ENCODE measurements at places on chromosomes 2 and 18. TPM values are rescaled to one million over a fixed set of nuclear protein-coding genes. Genes with fewer than 3 reads are reported as not detected.

GRCh38 chr2:42879913-42880737, 87.7 kb upstream of the HAAO start:
- no peaks in the 10 kb centered on the region for H3K27me3 ChIP-seq
- no peak overlapping the region for H3K27ac ChIP-seq
- no peak for DNase-seq

DNA sequence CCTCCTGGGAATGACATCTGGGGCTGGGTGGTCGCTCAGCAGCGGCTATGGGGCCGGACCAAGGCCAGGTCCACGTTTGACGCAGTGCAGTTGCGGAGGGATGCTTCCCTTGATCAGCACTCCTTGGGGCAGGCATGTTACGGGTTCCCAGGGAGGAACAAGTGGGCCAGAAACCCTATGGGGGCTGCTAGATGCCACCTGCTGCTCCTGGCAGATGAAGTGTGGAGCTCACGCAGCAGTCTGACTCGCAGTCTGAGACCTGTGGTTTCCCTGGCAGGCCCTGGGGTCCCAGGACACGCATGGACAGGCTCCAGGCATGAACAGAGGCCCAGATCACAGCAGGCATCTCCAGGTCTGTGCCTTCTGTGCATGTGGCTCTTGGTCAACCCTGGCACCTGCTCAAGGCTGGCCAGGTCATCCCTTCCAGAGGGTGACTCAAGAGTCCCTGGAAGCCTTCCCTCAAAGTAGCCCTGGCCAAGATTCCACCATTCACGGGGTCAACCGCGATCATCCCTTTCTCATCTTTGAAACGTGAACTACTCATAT, 20.0 kb downstream of the KCNF1 start:
- peaks cover 18% of the 10 kb centered on the region for H3K27me3 ChIP-seq
- H3K4me1 ChIP-seq = peaks cover 2% of the 10 kb centered on the region
- H3K27ac ChIP-seq = no peak overlapping the region
- no peaks in the 10 kb centered on the region for H3K36me3 ChIP-seq

The TUBB8B gene
- not detected for total RNA-seq

The REG1B gene
- not detected for total RNA-seq

- H3K36me3 ChIP-seq = no peaks in the 10 kb centered on the region
- H3K4me3 ChIP-seq = no peak overlapping the region
- no peaks in the 10 kb centered on the region for H3K4me1 ChIP-seq
- no peaks in the 10 kb centered on the region for H3K27me3 ChIP-seq
These were observed 352.7 kb upstream of the CDH20 start for GRCh38 chr18:60980422-60981005.

The IL18R1 gene
- total RNA-seq = 24.0 TPM

The HDAC4 gene
- 67.4 TPM for total RNA-seq

The ITPRIPL1 gene
- 43.7 TPM for total RNA-seq

GRCh38 chr2:34242763-34243123, 643.6 kb upstream of the FAM98A start:
- H3K27ac ChIP-seq = no peak overlapping the region
- H3K4me1 ChIP-seq = no peaks in the 10 kb centered on the region
- no peaks in the 10 kb centered on the region for H3K27me3 ChIP-seq

The SERPINB11 gene
- total RNA-seq = not detected

DNA sequence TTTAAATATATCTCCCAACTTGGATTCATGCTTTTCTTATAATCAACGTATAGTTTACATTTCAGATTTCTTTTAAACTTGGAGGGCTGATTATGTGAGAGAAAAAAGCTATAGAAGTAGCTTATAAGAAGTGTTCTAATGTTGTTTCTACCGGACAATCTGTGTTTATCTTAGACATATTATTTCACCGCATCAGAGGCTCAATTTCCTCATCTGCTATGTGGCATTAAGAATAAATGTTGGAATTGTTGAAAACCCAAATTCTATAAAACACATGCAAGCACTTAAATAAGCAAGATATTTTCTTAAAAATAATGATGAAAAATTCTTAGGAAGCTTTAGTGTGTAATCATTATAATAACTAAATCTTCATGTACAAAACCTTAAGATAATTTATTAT, 407.9 kb downstream of the HRH4 start:
- no peak overlapping the region for H3K4me3 ChIP-seq
- DNase-seq = no peak
- H3K4me1 ChIP-seq = no peaks in the 10 kb centered on the region
- no peaks in the 10 kb centered on the region for H3K27me3 ChIP-seq

GRCh38 chr2:112033600-112033999, 21.5 kb upstream of the TMEM87B start:
- H3K4me1 ChIP-seq = peaks cover 6% of the 10 kb centered on the region
- no peak for DNase-seq
- H3K27ac ChIP-seq = no peak overlapping the region
- no peaks in the 10 kb centered on the region for H3K36me3 ChIP-seq
- H3K27me3 ChIP-seq = peaks cover 7% of the 10 kb centered on the region
- H3K4me3 ChIP-seq = no peak overlapping the region

DNA sequence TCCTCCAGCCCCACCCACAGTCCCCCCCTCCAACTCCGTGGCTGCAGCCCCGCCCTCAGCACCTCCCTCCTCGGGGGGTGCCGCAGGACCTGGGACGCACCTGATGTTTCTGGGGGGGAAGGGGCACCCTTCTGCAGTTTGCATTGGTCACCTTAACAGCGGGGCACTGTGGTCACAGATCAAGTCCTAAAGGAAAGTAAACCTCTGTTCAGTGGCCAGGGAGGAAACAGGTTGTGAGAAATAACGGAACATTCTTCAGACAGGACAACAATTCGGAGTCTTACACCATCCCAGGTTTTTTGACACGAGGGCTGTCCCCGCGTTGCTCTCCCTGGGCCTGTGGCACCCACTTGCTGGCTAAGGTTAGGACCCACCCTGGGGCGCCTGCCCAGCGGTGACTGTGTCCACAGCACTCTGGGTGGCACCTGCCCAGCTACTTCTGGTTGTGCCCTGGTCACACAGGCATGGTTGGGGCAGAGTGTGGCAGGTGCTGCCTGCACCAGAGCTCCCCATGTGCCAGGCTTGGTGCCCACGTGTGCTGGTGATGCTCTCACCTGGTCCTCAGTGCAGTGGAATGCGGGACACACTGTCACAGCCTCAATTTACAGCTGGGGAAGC, 93.5 kb upstream of the OTOS start:
- no peak overlapping the region for H3K4me3 ChIP-seq
- no peak for DNase-seq
- H3K36me3 ChIP-seq = no peaks in the 10 kb centered on the region
- peaks cover 4% of the 10 kb centered on the region for H3K4me1 ChIP-seq

- H3K27me3 ChIP-seq = peaks cover 2% of the 10 kb centered on the region
- peaks cover 5% of the 10 kb centered on the region for H3K4me1 ChIP-seq
- no peaks in the 10 kb centered on the region for H3K36me3 ChIP-seq
These were observed 123.1 kb upstream of the ARL4C start for GRCh38 chr2:234620018-234620417.

DNA sequence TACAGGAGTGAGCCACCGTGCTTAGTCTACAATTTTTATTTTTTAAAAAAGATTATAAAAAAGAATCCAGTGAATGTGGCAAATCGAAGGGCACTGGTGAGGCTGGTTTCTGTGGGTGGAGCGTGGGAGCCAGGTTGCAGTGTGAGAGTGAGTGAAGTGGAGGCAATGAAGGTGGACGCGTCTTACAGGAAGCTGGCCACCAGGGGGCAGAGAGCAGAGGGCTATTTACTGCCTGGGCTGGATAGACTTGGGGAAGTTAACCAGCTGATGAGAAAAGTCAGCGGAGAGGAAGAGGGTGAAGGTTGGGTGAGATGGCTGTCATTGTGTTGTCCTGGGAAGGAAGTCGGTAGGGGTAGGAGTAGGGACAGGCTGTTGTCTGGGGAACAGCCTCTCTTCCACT, 6.8 kb downstream of the SCTR start:
- DNase-seq = peak; percentile 50
- H3K4me3 ChIP-seq = no peak overlapping the region
- H3K36me3 ChIP-seq = no peaks in the 10 kb centered on the region
- H3K4me1 ChIP-seq = no peaks in the 10 kb centered on the region
- peaks cover 10% of the 10 kb centered on the region for H3K27me3 ChIP-seq

The KDM3A gene
- 81.9 TPM for total RNA-seq

- peaks cover 31% of the 10 kb centered on the region for H3K36me3 ChIP-seq
- H3K27me3 ChIP-seq = peaks cover 12% of the 10 kb centered on the region
- DNase-seq = no peak
- peak overlapping the region; percentile 99 for H3K4me3 ChIP-seq
- peak overlapping the region; percentile 64 for H3K27ac ChIP-seq
These were observed 800 bp upstream of the RALB start for GRCh38 chr2:120251880-120252224.

GRCh38 chr18:48002933-48003365, 72.5 kb upstream of the SMAD2 start:
- H3K27ac ChIP-seq = no peak overlapping the region
- H3K4me3 ChIP-seq = no peak overlapping the region
- H3K4me1 ChIP-seq = peaks cover 6% of the 10 kb centered on the region
- H3K27me3 ChIP-seq = peaks cover 9% of the 10 kb centered on the region
- DNase-seq = no peak

The FAP gene
- not detected for total RNA-seq

- no peaks in the 10 kb centered on the region for H3K4me1 ChIP-seq
- no peak for DNase-seq
- H3K27me3 ChIP-seq = peaks cover 1% of the 10 kb centered on the region
These were observed 64.4 kb downstream of the IKZF2 start for GRCh38 chr2:213087040-213087439.

The ARL5A gene
- 50.6 TPM for total RNA-seq

The YES1 gene
- 11.2 TPM for total RNA-seq

DNA sequence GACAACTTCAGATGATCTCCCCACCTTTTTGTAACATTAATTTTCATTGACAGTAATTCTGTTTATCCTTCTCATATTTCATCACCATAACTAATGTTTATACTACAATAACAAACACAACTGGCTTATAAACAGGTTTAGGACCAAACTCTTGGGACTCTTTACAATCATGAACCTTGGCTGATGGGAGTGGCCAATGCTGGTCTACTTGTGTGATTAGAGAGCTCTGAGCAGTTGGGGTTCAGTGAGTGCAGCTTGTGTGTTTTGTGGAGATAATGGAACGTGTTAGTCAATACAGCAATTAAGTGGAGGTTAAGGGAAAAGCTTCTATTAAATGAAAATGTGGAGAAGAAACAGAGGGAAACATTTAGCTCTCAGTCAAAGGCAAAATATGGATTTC, 207.1 kb downstream of the SPAG16 start:
- H3K4me1 ChIP-seq = no peaks in the 10 kb centered on the region
- H3K36me3 ChIP-seq = no peaks in the 10 kb centered on the region
- no peak overlapping the region for H3K27ac ChIP-seq
- no peak overlapping the region for H3K4me3 ChIP-seq
- H3K27me3 ChIP-seq = no peaks in the 10 kb centered on the region

DNA sequence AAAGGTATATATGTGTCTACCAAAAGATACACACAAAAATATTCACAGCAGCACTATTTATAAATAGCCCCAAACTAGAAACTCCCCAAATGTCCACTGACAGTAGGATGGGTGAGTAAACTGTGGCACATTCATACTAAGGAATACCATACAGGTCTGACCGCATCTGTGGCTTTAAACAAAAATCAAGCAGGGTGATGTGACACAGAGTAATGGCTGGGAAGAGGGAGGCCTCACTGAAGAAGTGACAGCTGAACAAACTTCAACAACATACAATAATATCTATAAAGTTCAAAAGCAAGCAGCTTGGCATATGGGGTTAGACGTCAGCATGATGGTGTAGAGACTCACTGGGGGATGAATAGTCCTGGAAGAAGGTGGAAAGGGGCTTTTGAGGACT, 115.1 kb upstream of the PPP1CB start:
- H3K4me1 ChIP-seq = peaks cover 11% of the 10 kb centered on the region
- no peak for DNase-seq
- no peak overlapping the region for H3K4me3 ChIP-seq
- H3K27me3 ChIP-seq = peaks cover 3% of the 10 kb centered on the region

DNA sequence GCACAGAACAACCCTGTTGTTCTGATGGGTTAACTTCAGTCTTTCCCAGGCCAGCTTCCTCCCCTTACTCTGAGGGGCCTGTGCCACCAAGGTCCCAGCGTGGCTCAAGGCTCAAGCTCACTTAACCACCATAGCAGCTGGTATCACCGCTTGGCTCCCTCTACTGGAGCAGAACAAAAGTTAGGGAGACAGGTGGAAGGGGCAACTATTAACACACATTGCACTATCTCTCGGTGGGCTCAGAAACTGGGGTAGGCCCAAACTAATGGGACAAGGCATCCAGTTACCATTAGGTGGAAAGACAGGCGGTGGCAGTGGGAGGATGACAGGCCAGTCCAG, 88.7 kb upstream of the ATL2 start:
- H3K27me3 ChIP-seq = peaks cover 3% of the 10 kb centered on the region
- H3K27ac ChIP-seq = no peak overlapping the region
- H3K4me1 ChIP-seq = peaks cover 7% of the 10 kb centered on the region
- DNase-seq = no peak

Data from activated CD4-positive, alpha-beta memory T cell treated with anti-CD3 and anti-CD28 coated beads, Interleukin-2, amount 10 ng/mL, durations not matched to agents 7 days and 5 days (primary cell).